ENCODE measurements at places on chromosomes 1 and 21.

- peak; percentile 45 for DNase-seq
Measured at GRCh38 chr1:200869753-200870391, 2.9 kb upstream of the GPR25 start.

- no peak for DNase-seq
Measured at GRCh38 chr1:165938844-165939243, 111.4 kb downstream of the UCK2 start.

DNA sequence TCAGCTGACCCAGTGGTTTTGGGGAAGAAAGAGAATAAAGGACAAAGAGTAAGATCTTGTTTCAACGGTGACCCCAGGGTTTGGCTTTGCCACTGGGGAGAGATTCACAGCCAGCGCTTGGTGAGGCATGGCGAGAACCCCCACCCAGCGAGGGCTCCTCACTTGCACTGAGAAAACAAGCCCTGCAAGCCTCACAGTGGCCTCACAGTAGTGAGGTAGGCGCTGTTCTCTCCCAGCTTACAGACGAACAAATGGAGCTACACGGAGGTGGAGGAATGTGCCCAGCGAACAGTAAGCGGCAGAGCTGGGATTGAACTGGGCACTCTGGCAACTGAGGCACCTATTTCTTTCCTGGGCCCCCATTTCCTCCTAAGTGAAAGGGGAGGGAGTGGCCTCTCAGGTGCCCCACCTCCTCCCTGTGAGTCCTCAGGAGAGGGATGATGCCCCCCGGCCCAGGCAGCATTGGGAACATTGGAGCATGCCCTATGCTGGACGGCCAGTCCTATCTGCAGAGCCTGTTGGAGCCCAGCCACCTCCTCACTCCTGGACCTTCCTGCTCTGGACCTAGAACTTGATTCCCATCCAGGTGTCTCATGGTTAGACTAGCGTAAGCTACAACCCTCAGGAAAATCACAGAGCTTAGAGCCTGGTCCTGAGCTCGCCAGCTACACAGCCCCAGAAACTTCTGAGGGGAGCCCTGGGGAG lies 73.4 kb upstream of the EDN2 start:
- DNase-seq: no peak

DNA sequence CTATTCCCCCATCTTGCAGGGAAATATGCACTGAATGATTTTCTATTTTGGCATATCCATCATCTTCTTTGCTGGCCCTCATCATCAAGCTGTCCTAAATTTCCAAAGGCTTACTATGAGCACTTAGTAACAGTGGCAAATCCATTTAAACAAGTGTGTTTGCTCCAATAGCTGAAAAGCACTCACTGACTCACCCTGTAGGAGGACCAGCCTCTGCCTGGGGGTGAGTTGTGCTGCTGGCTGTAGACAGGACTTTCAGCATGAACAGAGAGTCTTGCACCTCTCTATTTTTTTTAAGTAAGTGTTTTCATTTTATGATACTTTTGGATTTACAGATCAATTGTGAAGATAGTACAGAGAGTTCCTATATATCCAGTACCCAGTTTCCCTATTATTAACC lies 97.3 kb downstream of the SLC35F3 start:
- no peak for DNase-seq

DNA sequence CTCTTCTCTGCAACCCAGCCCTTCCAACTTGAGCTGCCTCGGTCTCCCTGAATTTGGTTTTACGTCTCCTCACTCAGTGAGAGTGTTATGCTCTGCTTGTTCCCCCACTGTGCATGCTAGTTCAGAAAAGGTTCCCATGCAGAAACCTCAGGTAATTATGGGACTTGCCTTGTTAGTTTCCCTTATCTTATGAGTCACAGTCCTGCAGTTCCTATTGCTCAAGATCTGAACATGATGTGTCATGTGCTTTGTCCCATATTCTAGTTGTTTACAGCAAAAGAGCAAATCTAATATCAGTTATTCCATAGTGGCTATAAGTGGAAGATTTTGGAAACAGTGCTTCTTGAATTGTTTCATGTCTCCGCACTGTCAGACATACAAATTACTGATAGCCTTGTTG lies 74.4 kb downstream of the DUSP10 start:
- no peak for DNase-seq

- no peak for DNase-seq
Measured at GRCh38 chr1:65881067-65881594, 88.4 kb downstream of the PDE4B start.

DNA sequence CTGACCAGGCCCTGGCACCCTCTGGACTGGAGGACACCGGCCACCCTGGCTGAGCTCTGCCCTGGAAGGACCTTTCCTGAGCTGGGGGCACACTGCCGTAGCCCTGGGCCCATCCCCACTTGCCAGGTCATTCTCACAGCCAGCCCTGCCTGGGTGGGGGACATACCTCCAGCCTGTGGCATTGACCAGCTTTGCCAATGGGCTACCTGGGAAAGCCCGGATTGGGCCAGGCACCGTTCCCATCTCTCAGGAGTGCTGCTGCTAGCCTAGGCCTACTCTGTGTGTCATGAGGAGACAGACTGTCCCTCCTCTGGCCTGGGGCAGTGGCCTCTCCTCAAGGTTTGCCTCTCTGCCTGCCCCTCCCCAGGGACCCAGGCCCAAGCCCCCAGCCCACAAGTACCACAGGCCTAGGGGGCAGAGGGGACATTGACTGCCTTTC lies 40.0 kb downstream of the COQ8A start:
- DNase-seq: no peak

- no peak for DNase-seq
Measured at GRCh38 chr21:17585875-17586450, 26.7 kb downstream of the BTG3 start.

- DNase-seq: no peak
Measured at GRCh38 chr1:89047734-89048133, 17.3 kb downstream of the GBP1 start.

GRCh38 chr1:78758506-78758905 lies 108.9 kb downstream of the IFI44 start:
- no peak for DNase-seq

DNA sequence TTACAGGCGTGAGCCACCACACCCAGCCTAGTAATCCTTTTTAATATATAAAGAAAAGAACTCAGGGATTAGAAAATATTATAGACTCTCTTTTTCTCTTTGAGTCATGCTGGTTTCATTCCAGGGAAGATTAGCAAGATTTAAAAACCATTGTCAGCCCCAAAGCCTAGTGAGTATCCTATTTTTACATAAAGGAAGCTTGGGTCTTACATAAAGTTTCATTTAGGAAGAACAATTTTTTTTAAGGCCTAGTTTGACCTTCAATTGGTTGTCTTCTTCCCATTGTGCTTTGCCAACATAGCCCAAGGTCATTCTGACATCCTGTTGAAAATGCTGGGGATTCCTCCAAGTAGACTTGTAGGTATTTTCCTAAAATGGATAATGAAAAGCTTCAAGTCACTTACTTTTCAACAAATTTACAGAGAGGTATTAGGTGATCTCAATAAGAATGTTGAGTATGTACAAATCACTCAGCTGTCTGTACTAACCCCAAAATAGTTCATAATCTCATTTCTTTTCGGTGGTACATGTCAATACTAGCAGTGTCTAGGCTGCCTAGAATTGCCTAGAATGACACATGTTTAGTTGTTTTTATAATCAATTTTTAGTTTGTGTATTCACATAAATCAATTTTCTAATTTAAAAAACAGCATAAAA lies 4.3 kb upstream of the KIF14 start:
- no peak for DNase-seq

DNA sequence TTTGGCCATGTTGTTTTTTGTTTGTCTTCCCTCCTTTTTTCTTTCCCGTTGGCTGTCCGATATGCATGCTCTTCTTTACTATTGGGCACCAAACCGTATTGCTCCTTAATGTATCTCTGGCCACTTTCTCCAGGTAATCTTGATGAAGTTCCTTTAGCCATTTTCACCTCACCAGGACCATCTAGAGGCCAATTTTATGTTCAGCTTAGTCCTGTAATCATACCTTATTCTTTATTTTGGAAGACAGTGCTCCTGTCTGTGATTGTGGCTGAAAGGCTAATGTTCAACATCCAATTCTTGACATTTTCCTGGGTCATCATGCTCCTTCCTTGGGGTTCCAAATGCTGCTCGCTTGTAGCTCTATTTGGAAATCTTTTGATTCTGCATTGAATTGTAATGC lies 169.5 kb downstream of the S1PR1 start:
- no peak for DNase-seq

DNA sequence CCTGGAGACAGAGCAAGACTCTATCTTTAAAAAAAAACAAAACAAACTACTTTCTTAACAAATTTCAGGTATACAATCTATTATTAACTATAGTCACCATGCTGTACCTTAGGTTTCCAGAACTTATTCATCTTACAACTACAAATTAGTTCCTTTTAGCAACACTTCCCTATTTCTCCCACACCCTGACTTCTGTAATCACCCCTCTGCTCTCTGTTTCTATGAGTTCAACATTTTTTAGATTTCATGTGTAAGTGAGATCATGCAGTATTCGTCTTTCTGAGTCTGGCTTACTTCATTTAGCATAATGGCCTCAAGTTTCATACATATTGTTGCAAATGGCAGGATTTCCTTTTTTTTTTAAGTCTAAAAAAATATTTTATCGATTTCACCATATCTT lies 77.9 kb upstream of the LPGAT1 start:
- DNase-seq: no peak

DNA sequence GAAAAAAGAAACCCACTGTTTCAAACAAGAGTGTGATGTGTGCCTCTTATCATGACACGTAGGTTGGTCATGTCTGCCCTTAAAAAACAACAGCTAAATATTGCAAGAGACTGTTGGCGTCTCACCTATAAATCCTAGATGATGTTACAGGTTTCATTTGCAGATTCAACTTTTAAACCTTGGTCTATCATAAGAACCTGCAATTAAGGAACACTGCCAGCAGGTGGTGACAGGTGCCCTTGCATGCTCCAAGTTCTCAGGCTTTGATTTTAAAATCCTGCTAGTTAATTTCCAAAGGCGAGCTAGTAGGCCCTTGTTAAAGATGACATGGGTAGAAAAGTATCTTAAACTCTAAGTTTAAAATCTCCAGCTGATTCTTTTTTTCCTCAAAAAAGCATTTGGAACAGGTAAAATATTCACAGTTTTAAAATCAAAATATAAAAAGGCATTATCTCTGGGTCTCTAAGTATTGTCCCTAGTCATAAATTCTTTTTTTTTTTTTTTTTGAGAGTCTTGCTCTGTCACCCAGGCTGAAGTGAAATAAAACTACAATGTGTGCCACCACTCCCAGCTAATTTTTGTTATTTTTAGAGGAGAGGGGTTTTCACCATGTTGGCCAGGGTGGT lies 39.1 kb downstream of the CLSTN1 start:
- DNase-seq: peak; percentile 68

DNA sequence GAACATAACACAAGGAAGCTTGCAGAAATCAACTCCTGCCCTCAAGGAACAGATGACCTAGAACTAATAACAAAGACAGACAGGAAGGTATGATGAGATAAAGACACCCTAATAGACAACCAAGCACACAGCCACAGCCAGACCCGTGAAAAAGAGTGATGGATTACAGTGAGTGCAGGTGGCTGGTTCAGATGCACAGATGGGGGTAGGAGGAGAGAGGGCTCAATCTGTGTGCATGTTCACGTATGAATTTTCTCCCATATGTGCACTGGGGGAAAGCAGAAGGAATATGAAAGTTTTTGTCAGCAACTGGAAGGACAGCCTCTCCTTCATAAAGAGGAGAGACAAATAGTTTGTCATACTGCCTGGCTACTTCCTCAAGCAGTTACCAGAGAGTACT lies 367.1 kb downstream of the PBX1 start:
- DNase-seq: no peak

DNA sequence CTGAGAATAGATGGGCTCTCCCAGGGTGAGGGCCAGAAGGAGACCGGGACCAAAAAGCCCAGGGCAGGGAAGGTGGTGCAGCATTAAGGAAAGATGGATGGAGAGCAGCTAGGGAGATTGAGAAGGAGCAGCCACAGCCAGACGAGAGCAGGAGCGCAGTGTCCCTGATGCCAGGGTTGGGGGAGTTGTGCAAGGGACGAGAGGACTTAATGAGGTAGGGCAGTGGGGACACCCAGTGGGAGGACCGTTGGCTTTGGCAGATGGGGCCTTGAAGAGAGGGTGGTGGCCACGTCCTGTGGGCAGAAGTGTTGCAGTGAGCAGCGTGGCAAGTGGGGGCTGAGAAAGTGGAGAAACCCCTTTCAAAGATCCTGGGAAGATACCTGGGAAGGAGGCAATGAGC lies 38.0 kb upstream of the KDM4A start:
- no peak for DNase-seq

- DNase-seq: no peak
Measured at GRCh38 chr1:94191216-94191615, 46.2 kb downstream of the ARHGAP29 start.

- no peak for DNase-seq
Measured at GRCh38 chr1:26459573-26460031, 12.6 kb upstream of the HMGN2 start.

DNA sequence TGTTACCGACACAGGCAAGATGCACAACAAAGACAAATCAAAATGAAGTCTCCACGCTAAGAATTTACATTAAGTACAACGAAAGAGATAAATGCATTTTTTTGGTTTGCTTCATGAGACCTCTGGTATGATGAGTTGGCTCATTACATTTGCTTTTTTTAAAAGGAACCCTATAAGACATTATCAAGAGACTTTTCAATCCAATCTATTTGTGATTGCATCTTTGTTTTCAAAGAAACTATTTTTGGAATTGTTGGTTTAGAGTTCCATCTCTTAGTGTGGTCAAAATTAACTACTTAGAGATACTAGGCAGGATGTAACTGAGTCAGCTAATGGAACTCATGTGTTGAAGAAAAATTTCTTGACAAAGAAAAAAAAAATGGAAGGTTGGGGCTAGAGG lies 200.1 kb downstream of the ZC3H11B start:
- DNase-seq: no peak

DNA sequence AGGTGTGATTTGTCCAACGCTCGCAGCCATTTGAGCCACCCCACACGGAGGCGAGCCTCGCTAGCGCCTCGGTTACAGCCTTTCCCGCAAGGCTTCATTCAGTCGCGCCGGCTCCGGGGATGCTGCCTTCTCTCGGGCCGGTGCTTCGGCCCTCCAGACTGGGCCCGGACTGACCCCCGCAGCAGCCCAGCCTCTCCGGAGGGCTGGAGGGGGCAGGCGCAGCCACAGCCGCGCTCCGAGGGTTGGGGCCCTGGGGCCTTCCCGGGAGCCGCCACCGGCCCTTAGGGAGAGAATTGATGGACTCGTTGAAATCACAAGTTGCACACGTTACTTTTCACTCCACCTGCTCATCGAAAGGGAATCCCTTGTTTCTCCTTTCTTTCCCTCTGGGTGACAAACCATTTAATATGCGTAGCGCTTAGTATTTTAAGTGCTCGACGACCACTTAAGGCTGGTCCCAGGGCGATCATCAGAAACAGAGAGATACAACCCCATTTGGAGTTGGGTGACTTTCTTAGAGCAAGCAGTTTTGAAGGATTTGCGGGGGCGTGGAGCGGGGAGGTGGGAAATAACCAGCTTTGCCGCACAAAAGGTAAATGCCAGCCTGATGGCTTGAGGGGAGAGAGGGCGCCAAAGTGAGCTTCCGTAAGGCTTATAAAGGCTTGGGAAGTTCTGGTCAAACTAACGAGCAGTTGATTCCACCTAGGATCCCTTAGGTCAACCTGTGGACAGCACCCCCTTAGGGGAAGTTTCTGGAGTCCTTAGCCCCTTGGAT lies 24.6 kb upstream of the ENAH start:
- DNase-seq: no peak

All from activated CD4-positive, alpha-beta memory T cell treated with anti-CD3 and anti-CD28 coated beads, Interleukin-2, amount 10 ng/mL, durations not matched to agents 7 days and 5 days (primary cell).